ENCODE measurements at places on chromosomes 5 and 9. TPM values are rescaled to one million over a fixed set of nuclear protein-coding genes. Genes with fewer than 3 reads are reported as not detected.

DNA sequence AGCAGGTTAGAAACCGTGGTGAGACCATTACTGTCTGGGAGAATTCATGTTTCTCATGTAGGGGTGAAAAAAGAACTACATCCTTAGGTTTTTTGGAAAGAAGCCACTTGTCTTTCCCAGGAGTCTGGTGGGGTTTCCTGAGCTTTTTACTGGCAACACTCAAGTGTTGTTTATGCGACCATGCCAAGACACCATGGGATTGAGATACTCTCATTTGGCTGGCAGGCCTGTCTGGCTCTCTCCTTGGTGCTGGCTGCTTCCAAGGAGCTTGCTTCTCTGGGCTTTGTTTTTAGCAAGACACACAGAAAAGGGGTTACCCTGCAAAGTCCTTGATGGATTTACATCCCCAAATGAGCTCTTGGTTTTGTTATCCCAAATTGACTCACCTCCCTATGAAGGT, 80.9 kb upstream of the ISL1 start:
- DNase-seq = no peak

DNA sequence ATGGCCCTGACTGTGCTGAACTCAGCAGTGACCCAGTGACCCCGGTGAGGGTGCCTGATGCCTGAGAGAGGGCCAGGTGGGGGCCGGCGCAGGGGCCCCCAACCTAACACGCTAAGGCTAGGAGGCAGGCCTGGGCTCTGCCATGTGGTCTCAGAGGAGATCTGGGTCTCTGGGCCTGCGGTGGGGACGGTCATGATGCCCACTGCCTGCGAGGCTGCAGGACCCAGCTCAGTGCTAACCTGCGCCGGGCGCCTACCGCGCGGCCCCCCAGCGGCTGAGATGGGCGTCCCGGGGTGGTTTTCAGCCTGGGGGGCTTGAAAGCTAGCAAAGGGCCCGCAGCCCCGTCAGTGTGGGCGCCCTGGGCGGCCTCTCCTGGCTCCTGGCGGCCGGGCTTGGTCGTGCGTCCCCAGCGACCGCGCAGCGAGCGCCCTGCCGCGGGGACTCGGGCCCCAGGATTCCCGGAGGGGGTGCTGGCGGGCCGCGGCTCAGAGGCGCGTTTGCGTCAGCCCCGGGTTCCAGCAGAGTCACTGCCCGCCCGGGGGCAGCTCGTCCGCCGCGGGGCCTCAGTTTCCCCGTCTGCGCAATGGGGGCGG, 2.5 kb downstream of the EGFL7 start:
- no peak for DNase-seq

- DNase-seq = no peak
Measured at GRCh38 chr5:13251623-13252376, 692.7 kb downstream of the DNAH5 start.

- DNase-seq = no peak
Measured at GRCh38 chr5:40838086-40838485, 3.1 kb upstream of the RPL37 start.

DNA sequence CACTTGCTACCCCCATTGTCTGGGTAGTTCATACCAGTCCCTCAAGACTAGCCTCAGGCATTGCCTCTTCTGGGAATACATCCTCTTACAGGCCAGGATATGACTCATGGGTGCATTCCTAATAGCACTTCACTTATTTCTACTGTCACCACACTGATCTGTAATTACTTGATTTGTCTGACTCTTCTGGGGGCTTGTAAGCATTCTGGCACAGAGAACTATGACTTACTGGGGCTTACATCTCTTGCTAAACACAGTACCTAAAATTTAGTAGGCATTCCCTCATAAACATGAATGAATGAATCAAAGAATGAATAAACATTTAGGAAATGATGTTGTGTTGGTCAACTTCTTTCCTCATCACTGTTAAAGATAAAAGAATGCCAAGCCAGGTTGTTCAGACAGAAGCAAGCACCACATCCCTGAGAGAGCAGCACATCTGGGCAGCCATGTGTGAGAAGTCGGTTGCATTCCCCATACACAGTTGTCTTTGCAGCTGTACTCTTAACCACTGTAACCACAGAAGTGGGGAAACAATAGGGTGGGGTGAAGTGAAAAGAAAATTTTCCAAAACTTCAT, 27.6 kb downstream of the IL7R start:
- DNase-seq = no peak

GRCh38 chr5:139082813-139083498, 115.2 kb downstream of the SIL1 start:
- DNase-seq = no peak

OLFML2A gene
- 63.2 TPM for total RNA-seq

GLRA1 gene
- total RNA-seq = not detected

GRCh38 chr5:473551-474192, 30.7 kb downstream of the EXOC3 start:
- DNase-seq = peak; percentile 74

KIF20A gene
- not detected for total RNA-seq

- no peak for DNase-seq
Measured at GRCh38 chr9:129008986-129009583, 19.0 kb downstream of the SH3GLB2 start.

FGFR4 gene
- total RNA-seq = 11.8 TPM

GRCh38 chr5:102722931-102723330, 32.2 kb upstream of the PAM start:
- DNase-seq = no peak

DNA sequence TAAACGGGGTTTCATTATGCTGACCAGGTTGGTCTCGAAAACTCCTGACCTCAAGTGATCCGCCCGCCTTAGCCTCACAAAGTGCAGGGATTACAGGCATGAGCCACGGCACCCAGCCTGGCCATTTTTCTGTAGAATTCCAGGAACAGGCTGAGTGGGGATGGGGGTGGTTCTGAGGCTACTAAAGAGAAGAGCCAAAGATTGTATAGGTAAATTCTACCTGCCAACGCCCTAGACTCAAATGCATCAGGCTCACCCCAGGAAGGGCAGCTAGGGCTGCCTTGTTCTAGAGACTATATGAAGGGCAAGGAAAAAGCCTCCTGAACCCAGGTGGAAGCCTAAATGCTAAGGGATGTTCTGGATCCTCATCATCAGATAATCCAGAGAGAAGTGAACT, 1.6 kb upstream of the C5orf52 start:
- DNase-seq = no peak

GRCh38 chr5:132770476-132771159, 6.4 kb downstream of the SEPTIN8 start:
- DNase-seq = peak; percentile 62

- no peak for DNase-seq
Measured at GRCh38 chr9:26158631-26159150, 480.4 kb upstream of the TUSC1 start.

DNA sequence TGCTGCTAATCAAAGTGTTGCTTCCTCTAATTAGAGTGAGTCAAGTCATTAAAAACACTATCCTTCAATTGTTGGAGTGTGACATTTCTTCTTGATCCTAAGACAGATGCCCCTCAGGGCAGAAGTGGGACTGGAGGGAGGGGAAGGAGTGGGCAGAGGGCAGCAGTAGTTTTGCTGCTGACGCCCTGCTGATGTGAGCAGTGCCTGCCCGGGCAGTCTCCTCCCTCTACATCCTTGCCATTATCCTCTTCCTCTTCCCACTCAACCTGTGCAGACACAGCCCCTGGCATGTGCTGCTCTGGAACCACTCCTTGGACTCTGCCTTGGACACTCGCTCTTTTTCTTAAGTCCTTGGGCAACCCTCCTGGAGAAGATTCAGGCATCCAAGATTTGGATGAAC, 232.5 kb downstream of the HSPA4 start:
- no peak for DNase-seq

GDNF gene
- 4.2 TPM for total RNA-seq

DNA sequence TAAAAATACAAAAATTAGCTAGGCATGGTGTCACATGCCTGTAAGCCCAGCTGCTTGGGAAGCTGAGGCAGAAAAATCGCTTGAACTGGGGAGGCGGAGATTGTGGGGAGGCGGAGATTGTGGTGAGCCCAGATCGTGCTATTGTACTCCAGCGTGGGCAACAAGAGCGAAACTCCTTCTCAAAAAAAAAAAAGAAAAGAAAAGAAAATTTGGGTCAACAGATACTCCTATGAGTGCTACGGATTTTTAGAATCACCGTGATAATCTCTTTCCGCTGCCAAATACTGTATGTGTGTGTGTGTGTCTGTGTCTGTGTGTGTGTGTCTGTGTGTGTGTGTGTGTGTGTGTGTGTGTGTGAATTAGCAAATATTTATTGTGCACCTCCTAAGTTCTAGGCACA, 64.4 kb downstream of the ARRDC3 start:
- no peak for DNase-seq

IL9 gene
- total RNA-seq = not detected

DROSHA gene
- 28.6 TPM for total RNA-seq

IRGM gene
- not detected for total RNA-seq

DNA sequence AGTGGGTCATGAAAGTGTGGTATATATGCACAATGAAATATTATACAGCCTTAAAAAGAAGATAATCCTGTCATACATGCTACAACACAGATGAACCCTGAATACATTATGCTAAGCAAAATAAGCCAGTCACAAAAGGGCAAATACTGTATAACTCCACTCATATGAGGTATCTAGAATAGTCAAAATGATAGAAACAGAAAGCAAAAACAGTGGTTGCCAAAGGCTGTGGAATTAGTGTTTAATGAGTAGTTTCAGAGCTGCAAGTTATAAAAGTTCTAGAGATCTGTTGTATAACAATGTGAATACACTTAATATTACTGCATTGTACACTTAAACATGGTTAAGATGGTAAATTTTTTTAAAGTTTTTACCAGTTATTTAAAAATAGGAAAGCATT, 135.0 kb downstream of the OXCT1 start:
- no peak for DNase-seq

GRCh38 chr9:71768388-71769174, at the start of gene CEMIP2:
CEMIP2 (minus strand) TSS chr9:71768513; CDS start chr9:71750373, 18,140 bp downstream.
- DNase-seq = peak; percentile 95

GRCh38 chr5:82339792-82340191, 61.6 kb upstream of the RPS23 start:
- no peak for DNase-seq

DNA sequence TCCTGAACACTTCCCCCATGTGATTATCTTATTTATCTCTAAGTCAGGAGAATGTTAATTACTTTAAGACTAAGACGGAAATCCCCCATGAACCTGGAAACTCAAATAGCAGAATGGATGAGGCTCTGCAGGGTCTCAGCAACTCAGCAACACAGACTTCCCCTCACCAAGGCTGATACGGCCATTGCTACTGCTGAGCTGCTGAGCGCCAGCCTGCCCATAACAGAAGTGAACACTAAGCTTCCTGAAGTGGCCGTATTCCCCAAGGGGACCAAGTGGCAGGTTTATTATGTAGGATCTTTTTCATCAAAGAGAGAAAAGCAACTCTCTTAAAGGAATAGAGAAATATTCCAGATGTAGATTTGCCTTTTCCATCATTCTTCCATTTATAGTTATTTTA, 311.1 kb downstream of the RFX3 start:
- no peak for DNase-seq

MARCHF11 gene
- total RNA-seq = not detected

DNA sequence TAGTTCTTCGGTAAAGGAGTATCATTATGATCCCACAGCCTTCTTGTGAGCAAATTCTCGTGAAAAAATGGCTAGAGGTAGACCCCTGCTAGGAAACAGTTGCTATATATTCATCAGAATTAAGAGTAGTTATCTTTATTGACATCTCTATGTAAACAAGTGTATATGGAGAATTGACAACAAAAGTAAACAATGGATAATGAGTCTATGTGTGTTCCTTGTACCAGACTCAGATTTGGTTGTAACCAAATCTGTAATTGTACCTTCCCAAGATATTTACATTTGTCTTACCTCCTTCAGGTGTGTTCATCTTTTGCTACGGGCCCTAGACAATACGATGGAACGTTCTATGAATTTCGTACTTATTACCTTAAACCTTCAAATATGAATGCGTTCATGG, 2.1 kb downstream of the NIPSNAP3B start:
- DNase-seq = no peak

DNA sequence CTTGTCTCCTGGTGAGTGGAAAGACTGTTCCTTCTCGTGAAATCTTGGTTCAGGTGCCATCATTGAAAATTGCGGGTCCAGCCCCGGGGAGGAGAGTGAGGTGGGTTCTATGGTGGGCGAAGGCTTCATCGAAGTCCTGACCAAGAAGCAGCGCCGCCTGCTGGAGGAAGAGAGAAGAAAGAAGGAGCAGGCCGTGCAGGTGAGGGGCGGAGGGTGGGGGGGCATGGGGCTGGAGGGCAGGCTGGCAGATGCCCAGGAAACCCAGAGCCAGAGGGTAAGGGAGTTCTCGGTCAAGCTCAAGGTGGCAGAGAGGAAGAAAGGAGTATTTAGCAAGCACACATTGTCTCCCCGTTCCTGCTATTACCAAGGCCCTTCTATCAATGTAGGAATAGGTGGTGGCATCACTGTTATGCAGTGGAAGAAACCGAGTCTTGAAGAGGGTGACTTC, 24.3 kb upstream of the POMT1 start:
- DNase-seq = no peak

EGFL7 gene
- total RNA-seq = 43.4 TPM

GRCh38 chr9:117763314-117763713, 59.1 kb downstream of the TLR4 start:
- DNase-seq = no peak

FGF10 gene
- 28.8 TPM for total RNA-seq

GRCh38 chr5:134142052-134142451, 27.6 kb downstream of the TCF7 start:
- DNase-seq = peak; percentile 57

- DNase-seq = no peak
Measured at GRCh38 chr5:177077335-177077734, 9.4 kb upstream of the FGFR4 start.

- no peak for DNase-seq
Measured at GRCh38 chr9:101354765-101355708, 29.8 kb downstream of the BAAT start.

DNA sequence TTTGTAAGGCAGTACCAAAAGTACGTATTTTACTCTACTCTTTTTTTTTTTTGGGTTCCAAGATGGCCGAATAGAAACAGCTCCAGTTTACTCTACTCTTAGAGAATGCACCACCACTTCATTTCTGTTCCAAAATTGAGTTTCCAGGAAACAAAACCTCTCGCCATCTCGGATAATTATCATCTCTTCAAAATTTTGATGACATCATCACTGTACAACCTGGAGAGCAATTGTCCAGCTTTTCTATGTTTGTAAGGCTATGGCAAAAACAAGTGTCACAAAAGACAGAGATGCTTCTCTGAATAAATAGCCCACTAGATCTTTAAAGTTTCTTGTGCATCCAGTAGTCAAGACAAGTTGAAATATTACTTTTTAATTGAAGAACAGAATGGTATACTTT, 1631.9 kb upstream of the CDH6 start:
- no peak for DNase-seq

GRCh38 chr5:77971776-77972468, 195.8 kb upstream of the TBCA start:
- no peak for DNase-seq

DNA sequence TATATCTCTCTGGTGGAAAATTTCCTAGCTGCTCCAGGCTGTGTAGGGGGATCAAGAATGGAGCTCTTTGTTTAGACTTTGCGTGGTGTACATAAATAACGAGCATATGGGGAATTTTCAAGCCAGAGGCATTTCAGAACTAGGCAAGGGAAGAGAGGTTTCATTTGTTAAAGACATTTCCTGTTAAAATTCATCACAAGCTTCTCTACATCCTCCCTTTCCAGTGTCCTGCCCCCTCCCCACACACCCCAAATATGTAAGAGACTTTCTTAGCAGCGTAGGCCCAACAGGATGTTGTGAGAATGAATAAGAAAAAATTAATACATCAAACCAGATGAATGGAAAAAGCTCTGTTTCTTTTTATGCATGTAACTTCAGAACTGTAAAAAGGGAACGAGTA, 150.3 kb downstream of the GPBP1 start:
- DNase-seq = no peak

GRCh38 chr9:129962889-129963703, 79.9 kb downstream of the FNBP1 start:
- peak; percentile 86 for DNase-seq

GRCh38 chr5:61267116-61267515, 64.9 kb upstream of the ZSWIM6 start:
- no peak for DNase-seq
